ENCODE measurements at places on chromosomes 6 and 20.

- no peak for DNase-seq
These were observed 99.7 kb downstream of the TSHZ2 start for GRCh38 chr20:53071833-53072232.

DNA sequence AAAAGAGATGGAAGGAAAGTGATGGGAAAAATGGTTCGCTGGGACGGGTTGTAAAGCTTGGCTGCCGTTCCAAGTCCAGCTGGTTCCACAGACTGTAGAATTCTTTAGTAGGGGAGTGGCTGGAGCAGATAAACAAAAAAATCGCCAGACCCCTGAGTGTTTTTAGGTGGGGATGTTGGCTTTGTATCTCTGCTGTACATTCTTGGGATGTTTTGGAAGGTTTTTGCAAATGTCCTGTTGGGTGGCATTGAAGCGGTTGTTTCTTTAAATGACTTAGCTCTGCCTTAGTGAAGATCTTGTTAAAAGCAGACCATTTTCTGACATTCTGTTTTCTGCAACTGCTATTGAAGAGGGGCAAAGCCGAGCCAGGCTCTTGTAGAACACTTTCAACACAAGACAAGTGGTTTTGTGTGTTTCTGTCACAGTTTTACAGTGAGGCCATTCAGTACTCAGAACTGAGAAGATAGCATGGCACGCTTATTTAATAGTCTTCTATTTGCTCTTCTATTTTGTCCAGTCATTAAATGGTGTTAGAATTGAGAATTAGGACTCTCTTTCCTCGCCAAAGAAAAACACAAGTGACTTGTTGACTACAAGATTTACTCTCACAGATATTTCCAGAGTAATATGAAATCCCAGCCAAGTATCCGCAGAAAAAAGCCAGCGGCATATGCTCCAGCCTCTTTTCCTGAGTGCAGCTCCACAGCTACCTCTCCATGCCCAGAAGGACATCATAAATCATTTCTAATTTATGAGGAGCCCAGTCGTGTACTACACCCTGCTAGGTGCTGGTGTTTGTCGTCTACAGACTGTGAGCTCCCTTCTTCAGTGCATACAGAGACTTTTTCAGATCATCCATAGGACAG lies 65.8 kb downstream of the PHACTR2 start:
- no peak for DNase-seq

DNA sequence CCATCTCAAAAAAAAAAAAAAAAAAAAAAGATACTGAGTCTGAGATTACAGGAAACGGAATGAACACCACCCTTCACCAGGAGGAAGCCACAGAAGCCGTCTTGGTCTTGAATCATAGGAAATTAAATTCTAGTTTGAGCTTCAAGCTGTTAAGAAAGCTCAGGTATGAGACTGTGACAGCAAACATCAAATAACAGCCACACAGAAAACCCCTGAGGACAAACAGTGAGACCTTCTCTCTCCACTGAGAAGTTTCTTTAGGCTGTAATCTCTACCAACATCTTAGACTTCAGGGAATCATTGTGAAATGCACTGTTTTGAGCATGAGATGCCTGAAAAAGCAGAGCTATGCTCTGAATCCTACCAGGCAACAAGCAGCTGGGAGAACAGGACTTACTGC lies 30.8 kb downstream of the PDE10A start:
- no peak for DNase-seq

DNA sequence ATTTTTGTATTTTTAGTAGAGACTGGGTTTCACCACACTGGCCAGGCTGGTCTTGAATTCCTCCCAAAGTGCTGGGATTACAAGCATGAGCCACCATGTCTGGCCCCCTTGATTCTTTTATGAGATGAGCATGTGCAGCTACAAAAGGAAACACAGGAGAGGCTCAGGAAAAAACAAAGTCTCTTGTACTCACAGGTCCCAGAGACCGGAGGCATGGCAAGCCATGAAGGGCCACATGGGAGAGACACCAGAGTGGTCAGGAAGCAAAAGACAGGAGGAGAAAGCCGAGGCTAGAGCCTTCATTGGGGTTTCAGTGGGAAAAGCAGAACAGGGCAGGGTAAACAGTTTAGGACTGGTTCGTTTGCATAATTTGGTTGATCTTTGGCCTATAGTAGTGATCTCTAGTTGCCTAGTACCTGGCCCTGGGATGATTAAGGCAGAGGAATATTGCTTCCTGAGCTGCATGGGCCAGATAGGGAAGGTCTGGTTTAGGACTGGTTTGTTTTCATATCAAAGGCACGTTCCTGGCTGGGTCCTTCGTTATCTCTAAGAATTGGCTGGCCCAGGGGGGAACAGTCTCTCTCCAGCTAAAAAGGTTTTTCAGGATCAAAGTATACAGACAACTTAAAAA lies 48.2 kb upstream of the PRND start:
- DNase-seq: no peak

DNA sequence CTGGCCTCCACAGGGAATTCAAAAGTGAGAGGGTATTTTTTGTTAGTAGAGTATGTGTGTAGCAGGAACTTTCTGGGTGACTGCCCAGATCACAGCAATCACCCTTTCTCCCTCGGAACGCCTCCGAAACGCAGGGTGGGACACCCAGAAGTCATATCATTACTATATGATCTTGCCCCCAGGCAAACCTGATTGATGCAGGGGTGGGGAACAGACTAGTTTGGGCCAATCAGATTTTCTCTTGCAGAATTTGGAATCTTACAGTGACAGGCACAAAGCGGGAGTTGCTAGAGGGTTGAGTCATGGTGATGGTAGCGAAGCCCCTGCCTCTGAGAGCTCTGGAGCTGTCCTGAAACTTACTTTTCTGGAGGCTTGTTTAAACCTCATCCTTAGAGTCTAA lies 16.5 kb upstream of the RPN2 start:
- DNase-seq: no peak

GRCh38 chr20:16321291-16321690 lies 252.0 kb downstream of the KIF16B start:
- DNase-seq: no peak

DNA sequence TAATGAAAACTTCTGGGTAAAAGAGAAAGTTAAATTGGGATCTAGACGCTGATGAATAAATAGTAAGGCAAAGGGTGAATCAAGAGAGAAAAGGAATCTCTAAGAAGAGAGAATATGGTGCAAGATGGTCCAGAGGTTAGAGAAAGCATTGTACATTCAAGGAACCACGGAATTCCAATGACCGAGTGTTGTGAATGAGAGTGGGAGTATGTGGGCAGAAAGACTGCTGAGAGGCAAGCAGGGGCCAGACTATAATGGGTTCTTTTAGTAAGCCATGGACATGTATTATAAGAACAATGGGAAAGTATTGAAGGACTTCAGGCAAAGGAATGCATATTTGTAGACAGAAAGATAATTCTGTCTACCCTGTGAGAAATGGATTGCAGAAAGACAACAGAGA lies 45.2 kb downstream of the SPTLC3 start:
- DNase-seq: no peak

- DNase-seq: no peak
These were observed 546.6 kb downstream of the CD83 start for GRCh38 chr6:14664112-14664601.

GRCh38 chr6:144741659-144742058 lies 456.5 kb downstream of the UTRN start:
- no peak for DNase-seq

- no peak for DNase-seq
These were observed 11.4 kb downstream of the SYTL3 start for GRCh38 chr6:158661156-158661685.

- no peak for DNase-seq
These were observed 15.9 kb downstream of the RFPL4B start for GRCh38 chr6:112362812-112363570.

- no peak for DNase-seq
These were observed 195.7 kb upstream of the SNX9 start for GRCh38 chr6:157627195-157627966.

Data from kidney capillary endothelial cell (primary cell).